ENCODE measurements at places on chromosomes 13 and 19.

DNA sequence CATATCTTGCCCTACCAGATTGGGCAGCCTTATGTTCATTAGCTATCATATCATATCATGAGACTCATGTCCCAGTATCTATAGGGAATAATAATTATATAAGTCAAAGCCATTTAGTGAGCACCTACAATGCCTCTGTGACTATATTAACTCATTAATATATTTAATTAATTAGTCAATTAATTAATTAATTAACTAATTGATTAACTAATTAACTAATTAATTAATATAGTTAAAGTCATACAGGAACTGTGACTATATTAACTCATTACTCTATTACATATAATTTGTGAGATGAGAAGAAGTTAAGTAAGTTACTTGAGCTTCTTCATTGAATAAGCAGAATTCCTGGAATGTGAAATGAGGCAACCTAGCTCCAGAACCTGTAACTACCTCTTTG lies 588.3 kb upstream of the SLITRK1 start:
- DNase-seq: no peak

- no peak for DNase-seq
These were observed 52.9 kb downstream of the SLC7A9 start for GRCh38 chr19:32816555-32817099.

- DNase-seq: no peak
These were observed 703 bp downstream of the RASGRP4 start for GRCh38 chr19:38425222-38425809.

GRCh38 chr19:5850189-5850588 lies 1.1 kb downstream of the FUT3 start:
- DNase-seq: no peak

- peak; percentile 10 for DNase-seq
These were observed 53.0 kb upstream of the FBXL3 start for GRCh38 chr13:77079902-77080413.

- DNase-seq: no peak
These were observed 45.5 kb upstream of the NPAS1 start for GRCh38 chr19:46974181-46974580.

DNA sequence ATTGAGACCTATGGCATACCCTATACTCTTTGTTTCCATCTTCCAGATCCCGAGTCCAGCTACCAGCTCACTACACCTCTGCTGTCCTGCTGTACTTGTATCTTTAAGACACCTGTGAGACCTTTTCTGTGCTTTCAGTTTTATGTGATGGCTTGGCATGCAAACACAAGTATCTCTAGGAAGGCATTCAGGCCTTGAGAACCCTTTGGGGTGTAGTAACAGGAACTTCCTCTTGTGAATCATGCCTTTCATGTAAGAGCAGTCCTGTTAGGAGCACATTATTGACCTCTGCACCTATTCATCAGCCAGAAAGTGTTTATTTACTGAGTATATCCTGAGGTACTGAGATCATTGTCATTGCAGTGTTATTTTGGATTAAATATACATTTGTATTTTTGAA lies 87.0 kb upstream of the HTR2A start:
- peak; percentile 64 for DNase-seq

GRCh38 chr13:24745516-24745860 lies 18.5 kb upstream of the RNF17 start:
- no peak for DNase-seq
